A549 treated with Hydrocortisone at 1 μM for 4 hours (cell line): ENCODE measurements at places on chromosomes 2 and 18. TPM values are rescaled to one million over a fixed set of nuclear protein-coding genes. Genes with fewer than 3 reads are reported as not detected.

CRACDL gene
- total RNA-seq: 3.9 to 4.3 TPM (median 4.0 TPM) in 5 replicates

GPAT2 gene
- total RNA-seq: 0.15 TPM in 1 of 5 replicates, not detected in the others

KIF5C gene
- 0.21 to 0.46 TPM (median 0.32 TPM) in 5 replicates for total RNA-seq

CFAP65 gene
- 0.07 to 0.29 TPM (median 0.20 TPM) in 5 replicates for total RNA-seq

ACMSD gene
- not detected in 5 replicates for total RNA-seq

DIPK1C gene
- not detected in 5 replicates for total RNA-seq

FBXO48 gene
- 0.45 to 0.59 TPM (median 0.56 TPM) in 5 replicates for total RNA-seq
